Myocyte (in vitro differentiated cells): ENCODE measurements at places on chromosomes 2 and 18. TPM values are rescaled to one million over a fixed set of nuclear protein-coding genes. Genes with fewer than 3 reads are reported as not detected.

DNA sequence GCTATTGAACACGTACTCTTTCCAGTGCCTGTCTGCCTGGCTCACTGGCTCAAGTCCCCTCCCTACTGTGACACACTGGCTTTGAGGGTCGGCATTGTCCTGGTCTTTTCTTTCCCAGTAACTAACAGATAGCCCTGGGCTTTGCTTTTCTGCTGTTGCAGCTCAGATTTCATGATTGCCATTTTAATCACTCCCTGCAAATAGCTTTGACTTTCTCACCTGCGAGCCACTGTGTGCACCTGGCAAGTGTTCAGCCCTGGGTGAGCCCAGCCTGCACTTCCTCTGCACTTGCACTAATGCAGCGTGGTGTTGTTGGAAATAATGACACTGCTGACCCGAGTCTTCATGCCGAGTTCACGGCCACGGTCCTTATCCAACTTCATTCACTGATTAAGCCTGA lies 52.9 kb downstream of the DCDC2C start:
- DNase-seq: no peak

DNA sequence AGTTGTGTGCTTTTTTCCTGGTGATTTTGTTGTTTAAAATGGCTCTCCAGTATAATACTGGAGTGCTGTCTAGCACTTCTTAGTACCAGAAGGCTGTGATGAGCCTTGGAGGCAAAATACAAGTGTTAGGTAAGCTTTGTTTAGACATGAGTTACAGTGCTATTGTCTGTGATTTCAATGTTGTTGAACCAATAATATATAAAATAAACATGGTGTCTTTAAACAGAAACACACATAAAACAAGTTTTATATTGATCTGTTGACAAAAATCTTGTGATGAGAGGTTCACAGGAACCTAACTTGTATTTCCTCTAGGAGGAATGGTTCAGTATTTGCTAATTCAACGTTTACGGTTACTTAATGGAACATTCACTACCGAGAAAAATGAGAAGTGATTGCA lies 5.0 kb upstream of the FAM171B start:
- no peak for DNase-seq

Gene CD28
- total RNA-seq: 0.45 and 0.57 TPM in 2 replicates

Gene ANO7
- total RNA-seq: 0.45 TPM in 1 of 2 replicates, not detected in the other

Gene IL18R1
- total RNA-seq: not detected in 2 replicates

Gene IL1A
- not detected in 2 replicates for total RNA-seq

Gene KRTCAP3
- not detected in 2 replicates for total RNA-seq
